ENCODE measurements at places on chromosomes 6 and 20. TPM values are rescaled to one million over a fixed set of nuclear protein-coding genes. Genes with fewer than 3 reads are reported as not detected.

Gene GNMT
- total RNA-seq: not detected

Gene ASXL1
- 20.9 TPM for total RNA-seq

Gene PKIB
- under 0.01 TPM for total RNA-seq

Gene BNIP5
- total RNA-seq: not detected

Gene EFCAB8
- not detected for total RNA-seq

Gene CCM2L
- not detected for total RNA-seq

Gene SEMG1
- not detected for total RNA-seq

Gene C20orf141
- not detected for total RNA-seq

Gene FERMT1
- total RNA-seq: 7.5 TPM

Gene TUBB1
- total RNA-seq: not detected

Gene E2F3
- 2.3 TPM for total RNA-seq

Gene HLA-DMB
- not detected for total RNA-seq

Gene SLC17A1
- not detected for total RNA-seq

Gene NRSN1
- total RNA-seq: not detected

Gene HDGFL1
- not detected for total RNA-seq

Gene LRRC73
- total RNA-seq: not detected

Gene CDSN
- not detected for total RNA-seq

Gene KIFC1
- 29.8 TPM for total RNA-seq

Gene TMEM244
- total RNA-seq: not detected

Gene CTCFL
- not detected for total RNA-seq

Measured in myometrial cell (primary cell).